Pulmonary artery endothelial cell (primary cell): ENCODE measurements at places on chromosomes 6 and 20.

GRCh38 chr6:6915813-6916547, 191.8 kb upstream of the RREB1 start:
- DNase-seq, result no peak

DNA sequence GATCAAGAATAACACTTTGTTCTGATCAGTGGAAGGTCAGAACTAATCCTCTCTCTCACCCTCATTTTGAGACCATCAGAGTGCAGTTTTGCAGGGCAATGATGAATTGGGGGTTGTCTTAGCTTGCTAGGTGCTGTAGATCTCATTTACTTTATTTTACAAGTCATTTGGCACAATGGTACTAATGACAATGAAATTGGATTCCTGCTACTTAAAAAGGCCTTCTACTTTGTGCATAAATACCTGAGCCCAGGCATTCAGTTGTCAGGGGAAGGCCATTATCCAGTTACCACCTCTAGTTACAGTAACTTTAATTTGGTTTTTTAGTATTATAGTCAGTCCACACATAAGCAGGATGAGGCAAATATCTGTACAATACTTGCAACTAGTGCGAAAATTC, 240.0 kb downstream of the HDGFL1 start:
- DNase-seq, result no peak

DNA sequence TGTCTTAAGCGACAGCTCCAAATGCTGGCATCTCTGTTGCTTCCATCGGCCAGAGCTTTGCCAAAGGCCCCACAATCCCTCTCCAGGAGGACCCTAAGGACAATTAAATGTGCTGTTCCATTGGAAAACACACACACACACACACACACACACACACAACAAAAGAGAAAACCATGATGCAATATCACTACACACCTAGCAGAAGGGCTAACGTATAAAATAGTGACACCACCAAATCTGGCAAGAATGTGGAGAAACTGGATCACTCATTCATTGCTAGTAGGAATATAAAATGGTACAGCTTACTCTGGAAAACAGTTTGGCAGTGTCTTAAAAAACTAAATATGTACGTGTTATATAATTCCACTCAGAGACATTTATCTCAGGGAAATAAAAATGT, 13.0 kb upstream of the TMEM14A start:
- no peak for DNase-seq

- DNase-seq, result no peak
Measured at GRCh38 chr6:43828711-43829110, 58.7 kb downstream of the VEGFA start.

- DNase-seq, result peak; percentile 51
Measured at GRCh38 chr6:33410711-33411631, at the start of gene PHF1. Gene PHF1 (plus strand): TSS chr6:33411014. CDS start chr6:33412264, 1,250 bp downstream.

DNA sequence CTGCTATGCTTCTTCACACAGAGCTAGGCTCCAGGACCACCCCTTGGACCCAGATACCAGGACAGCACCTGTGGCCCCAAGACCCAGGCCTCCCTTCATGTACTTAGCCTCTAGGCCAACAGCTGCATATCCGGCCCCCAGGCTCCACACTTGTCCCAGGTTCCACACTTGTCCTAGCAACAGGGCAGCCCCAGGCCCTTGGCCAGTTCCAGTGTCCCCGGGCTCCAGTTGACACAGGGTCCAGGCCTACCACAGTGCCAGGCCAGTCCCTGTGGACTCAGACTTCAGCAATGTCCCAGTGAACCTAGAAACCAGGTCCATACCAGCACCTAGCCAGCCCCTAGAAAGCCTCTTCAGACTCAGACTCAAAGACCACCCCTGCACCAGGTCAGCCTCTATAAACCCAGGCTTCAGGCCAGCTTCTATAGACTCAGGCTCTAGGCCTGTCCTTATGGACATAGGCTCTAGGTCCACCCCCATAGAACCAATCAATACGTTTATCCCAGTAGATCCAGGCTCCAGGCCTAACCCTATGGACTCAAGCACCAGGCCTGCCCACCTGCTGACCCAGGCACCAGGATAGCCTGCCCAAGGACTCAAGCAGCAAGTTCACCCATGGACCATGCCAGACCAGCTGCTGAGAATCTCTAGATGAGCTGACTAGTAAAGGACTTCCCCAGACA, 46.3 kb downstream of the RCAN2 start:
- DNase-seq, result no peak

DNA sequence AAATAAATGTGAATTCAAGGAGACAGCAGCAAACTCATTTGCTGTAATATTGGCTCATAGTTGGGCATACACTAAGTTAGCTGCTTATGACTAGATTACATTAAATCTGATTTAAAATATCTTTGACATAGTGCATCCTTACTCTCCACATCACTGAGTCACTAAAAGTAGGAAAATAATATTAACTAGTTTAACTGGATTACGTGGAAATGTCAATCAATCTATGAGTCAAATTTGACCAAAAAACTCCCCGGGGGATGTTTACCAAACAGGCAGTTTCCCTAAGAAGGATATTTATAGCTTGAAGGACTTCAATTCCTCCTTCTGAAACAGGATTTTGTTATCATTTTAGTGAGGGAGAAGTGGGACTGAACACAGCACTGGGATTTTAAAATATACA, 366.5 kb downstream of the ESR1 start:
- no peak for DNase-seq

- DNase-seq, result peak; percentile 30
Measured at GRCh38 chr6:13355043-13355945, 27.0 kb upstream of the TBC1D7 start.

DNA sequence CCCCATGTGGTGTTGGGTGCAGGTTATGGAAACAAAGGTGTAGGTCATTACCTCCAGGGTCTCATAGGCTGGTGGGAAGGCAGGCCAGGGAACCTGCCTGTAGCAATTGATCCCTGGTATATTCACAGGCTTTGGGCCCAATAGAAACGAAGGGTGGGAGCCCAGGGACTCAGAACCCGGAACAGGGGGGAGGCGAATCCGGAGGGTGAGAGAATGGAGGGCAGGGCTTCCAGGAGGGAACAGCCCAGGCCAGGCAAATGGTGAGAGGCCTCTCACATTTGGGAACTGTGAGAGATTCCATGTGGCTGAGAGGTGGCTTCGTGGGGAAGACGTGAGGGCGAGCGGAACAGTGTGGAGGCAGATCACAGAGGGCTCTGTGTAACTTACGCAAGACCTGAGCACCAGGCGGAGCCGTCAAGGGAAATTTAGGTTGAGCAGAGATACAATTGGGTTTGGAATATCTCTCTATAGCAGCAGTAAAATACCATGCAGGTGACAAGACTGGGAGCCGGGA, 267.1 kb downstream of the ERMARD start:
- DNase-seq, result no peak

- DNase-seq, result no peak
Measured at GRCh38 chr6:104014163-104014959, 845.4 kb downstream of the HACE1 start.

- DNase-seq, result no peak
Measured at GRCh38 chr6:10540073-10540746, 19.1 kb downstream of the GCNT2 start.

- no peak for DNase-seq
Measured at GRCh38 chr6:52164319-52165094, 21.7 kb upstream of the IL17A start.

DNA sequence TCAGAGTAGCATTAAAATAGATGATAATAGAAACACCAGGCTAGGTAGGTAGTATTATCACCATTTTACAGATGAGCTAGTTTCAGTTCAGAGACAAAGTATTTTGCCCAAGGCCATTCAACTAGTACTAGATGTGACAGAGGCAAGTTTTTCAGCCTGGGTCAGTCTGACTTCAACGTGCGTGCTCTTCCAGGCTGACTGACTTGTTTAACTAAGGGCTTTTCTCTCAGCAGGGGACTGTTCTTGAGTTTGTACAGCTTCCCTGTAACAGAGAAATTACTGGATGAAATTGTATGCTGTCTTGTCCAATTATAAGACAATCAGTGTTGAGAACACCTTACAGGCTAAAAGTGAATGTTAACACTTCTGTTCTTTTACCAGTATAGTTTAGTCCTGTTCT, 333.5 kb upstream of the MAN1A1 start:
- DNase-seq, result no peak

DNA sequence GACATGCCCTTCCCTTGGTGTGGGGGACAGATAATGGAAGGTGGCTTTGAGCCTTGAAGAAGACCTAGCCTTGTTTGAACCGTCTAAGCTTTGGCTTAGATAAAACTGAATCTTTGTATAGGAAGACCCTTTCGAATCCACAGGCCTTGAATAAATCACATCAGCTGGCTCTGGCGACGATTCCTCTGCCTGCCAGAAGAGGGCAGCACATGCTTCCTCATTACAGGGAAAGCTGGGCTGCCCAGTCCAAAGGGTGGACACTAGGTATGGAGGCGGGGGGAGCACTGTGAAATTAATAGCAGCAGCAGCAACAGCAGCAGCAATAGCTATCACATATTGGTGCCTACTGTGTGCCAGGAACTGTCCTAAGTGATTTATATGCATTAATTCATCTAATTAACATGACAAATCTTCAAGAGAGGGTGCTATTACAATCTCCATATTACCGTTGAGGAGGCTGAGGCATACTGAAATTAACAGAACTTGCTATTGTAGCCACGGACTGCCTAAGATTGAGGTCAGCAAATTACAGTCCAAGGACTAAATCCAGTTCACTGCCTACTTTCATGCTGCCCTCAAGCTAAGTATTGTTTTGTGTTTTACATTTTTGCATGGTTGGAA, 85.1 kb downstream of the CLIC5 start:
- DNase-seq, result peak; percentile 24

DNA sequence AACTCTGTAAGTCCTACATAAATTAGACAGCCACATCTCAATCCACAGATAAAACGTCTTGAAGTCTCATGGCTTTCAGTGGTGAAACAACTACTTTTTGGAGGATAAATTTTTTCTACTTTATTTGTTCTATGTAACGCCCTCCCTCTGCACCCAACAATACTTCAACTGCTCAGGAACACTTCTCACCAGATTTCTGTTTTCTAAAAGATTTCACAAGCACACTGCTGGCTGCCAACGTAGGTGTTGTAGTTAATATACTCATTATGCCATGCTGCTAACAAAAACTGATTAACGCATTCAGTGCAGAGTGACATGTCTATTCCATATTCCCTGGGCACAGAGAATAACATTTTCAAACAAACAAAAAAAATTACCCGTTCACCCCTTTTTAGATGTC, 10.2 kb downstream of the USP49 start:
- no peak for DNase-seq

GRCh38 chr20:8431538-8432434, 299.7 kb downstream of the PLCB1 start:
- no peak for DNase-seq

DNA sequence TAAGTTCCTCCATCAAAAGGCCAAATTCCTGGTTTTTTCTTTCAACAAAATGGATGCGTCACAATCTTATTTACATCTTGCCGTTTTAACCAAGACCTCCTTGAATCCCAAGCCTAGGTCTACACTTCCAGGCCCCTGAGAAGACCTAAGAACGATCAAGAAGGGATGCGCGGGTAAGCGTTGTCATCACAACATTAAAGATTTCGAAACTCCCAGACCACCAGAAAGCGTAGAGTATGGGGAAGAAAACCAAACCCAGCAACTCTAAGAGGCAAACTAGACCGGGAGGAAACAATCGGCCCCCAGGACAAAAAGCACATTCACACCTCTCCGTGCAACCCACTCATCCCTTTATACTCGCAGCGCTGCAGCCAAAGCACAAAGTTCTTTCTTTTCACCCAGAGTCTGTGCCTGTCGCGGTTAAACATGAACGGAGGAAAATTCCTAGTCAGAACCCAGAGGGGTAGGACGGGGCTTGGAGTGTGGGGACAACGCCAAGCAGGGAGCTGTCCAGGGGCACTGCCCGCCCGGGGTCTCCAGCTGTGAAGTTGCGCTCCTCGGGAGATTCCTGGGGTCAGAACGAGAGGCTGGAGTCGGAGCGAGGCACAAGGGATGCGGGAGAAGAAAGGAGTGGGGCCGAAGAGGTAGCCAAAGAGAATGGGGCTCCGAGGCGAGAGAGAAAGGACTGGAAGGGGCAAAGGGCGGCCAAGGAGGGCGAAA, 725 bp downstream of the OSER1 start:
- DNase-seq, result no peak

- DNase-seq, result peak; percentile 36
Measured at GRCh38 chr20:7667194-7667593, 273.1 kb downstream of the HAO1 start.

DNA sequence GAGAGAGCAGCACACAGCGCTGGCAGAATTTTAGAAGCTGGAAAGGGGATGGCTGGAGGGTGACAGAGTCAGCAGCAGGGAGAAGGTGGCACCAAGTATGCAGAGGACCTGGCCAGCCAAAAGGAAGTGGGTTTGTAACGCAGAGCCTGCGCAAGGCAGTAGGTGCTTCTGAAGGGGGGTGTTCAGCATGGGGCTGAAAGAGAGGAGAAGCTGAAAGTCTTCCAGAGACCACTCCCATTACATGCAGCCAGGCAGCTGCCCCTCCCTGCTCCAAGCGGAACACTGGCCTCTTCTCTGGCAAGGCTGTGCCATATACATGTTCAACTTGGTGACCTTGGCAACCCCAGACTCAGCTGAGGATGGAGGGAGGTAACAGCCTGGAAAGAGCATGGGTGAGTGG, 42.1 kb upstream of the TULP1 start:
- DNase-seq, result no peak

GRCh38 chr20:46964618-46965455, 70.2 kb downstream of the EYA2 start:
- DNase-seq, result no peak

DNA sequence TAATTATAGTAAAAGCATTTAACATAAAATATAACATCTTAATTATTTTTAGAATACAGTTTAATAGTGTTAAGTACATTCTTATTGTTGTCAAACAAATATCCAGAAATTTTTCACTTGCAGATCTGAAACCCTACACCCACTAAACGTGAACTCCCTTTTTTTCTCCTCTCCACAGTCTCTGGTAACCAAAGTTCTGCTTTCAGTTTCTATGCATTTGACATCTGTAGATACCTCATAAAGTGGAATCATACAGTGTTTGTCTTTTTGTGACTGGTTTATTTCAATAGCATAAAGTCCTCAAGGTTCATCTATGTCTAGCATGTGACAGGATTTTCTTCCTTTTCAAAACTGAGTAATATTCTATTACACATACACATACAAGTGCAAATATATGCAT, 286.3 kb downstream of the BTBD3 start:
- no peak for DNase-seq

DNA sequence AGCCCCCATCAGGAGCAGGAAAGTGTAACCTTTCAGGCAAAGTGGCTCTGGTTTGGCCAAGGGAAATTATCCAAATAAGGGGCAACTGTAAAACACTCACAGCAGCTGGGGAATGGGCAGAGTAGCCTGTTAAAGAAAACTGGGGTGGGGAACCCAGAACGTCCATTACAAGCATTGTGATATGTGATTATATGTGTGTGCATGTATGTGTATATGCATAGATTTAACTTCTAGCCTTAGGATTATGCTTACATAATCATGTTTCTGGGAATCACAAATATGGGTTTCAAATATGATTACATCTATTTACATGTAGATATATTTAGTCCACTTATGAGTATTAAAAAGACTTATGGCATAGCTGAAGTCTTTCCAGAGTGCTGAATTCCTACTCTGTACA, 278.1 kb upstream of the JAG1 start:
- DNase-seq, result no peak
